CD4-positive, CD25-positive, alpha-beta regulatory T cell (primary cell): ENCODE measurements at places on chromosomes 4 and X.

- no peak for DNase-seq
Observed at GRCh38 chrX:69031181-69031580, 134.1 kb downstream of the PJA1 start.

DNA sequence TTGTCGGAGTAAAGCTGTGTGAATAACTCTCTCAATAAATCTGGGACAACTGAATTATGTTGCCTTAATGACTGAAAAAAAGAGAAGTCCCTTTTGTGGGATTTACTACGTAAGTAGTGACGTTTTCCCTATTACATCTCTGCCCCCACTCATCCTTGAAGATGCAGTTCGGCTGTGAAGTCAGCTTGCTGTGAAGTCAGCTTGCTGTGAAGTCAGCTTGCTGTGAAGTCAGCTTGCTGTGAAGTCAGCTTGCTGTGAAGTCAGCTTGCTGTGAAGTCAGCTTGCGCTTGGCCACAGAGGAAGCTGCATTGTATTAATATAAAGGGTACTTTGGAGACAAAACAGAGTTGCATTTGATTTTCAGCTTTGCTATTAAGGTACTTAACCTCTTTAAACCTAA lies 8.0 kb upstream of the VAMP7 start:
- DNase-seq = no peak

DNA sequence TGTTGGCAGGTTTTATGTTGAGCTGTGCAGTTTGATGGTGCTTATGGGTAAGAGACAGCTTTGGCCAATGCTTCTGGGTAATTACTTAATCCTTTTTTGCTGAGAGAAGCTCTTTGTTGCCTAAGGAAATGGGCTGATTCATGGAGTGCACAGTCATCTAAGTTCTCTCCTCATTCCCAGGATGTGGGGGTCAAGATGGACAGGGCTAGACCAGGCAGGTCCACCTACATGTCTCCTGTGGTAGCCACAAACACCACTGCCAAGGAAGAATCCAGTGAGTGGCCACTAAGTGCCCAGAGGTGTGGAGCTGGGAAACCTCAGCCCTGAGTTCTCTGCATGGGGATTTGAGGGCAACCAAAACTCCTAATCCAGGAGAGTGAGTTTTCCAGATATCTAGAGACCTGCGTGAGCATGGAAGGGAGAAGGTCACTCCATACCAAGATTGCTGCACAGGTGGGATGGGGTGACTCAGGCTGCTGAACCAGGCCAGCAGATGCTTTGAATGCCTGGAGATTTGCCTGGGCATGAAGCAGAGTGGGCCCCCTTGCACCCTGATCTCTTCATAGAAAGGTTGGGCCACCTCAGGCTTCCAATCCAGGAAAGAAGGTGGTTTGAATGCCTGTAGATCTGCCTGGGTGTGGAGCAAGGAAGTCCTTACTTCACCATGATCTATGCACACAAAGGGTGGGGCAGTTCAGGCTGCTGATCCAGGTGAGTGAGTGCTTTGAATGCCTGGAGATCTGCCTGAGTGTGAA lies 234.8 kb upstream of the GNPDA2 start:
- DNase-seq = no peak

DNA sequence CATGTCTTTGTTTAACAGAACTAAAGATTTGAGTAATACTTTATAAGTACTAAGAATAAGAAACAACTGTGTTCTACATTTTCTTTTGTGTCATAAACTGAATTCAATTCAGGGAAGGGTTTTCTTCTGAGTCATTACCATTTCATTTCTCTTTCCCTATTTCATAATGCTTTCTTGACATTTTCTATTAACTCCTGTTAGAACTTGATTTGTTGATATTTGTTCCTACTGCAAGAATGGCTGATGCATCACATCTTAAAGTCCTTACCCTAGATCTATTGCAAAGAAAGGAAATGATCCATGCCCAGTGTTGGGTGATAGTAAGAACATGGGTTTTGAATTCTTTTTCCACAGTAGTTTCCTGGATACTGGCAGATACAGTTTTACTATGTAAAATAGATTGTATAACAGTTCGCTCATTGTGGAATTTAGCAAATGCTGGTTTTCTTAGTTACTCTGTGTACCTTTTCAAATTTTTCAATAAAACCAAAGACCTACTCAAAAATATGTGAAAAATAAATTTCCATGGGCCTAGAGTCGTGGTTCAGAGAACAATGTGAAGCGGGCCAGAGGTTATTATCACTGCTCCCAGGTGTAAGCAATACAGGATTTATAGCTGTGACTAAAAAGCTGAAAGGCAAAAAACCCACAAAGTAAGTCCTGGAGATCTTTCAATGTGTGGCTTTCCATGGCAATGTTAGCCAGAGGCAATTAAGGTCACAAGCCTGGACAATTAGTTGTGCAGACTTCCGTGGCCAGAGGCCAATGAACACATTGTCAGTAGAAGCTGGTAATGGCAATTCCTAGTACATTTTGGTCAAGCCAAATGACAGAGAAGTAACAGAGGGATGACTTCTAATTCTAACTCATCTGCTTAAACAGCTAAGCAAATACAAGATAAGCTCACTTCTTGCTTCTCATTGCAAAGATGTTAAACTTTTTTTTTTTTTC lies 127.3 kb upstream of the FAT4 start:
- no peak for DNase-seq

GRCh38 chr4:39312816-39313215 lies 53.3 kb downstream of the RFC1 start:
- no peak for DNase-seq
